MM.1S (cell line): ENCODE measurements at places on chromosomes 2 and 18.

GRCh38 chr2:226993171-226993570 lies 157.3 kb downstream of the RHBDD1 start:
- DNase-seq = no peak

DNA sequence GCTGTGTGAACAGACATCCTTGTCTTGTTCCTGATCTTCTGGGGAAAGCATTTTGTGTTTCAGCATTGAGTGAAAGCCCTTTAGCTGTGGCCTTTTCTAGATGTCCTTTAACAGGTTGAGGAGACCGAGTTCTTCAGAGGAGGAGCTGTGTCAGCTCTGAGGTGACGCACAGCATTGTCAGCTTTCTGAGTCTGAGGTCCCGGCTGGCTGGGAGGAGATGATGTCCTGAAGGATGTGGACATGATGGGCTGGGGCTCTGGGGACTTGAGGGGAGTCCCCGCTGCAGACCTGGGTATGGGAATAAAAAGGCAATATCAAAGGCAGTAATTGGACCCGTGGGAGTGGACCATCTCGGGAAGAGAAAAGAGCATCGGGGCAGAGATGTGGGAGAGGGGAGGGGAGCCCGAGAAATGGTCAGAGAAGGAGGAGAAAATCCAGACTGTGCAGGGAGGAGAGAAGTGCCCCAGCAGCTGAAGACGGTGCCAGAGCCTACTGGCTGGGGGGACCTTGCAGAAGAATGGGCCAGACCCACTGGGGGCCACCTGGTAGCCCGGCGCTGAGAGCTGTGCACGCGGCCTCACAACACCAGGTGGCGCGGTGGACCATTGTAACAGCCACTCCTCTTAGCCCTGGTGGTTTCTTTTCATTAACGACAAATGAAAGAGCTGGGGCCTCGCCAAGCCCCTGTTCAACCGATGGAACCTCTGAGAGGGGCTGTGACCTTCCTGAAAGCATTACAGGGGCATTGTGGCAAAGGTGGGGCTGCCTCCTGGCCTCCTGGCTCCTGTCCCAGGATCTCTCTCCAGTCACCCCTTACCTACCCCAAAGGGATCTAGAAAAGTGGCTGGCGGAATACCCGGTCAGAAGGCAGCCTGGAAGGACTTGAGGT lies 61.6 kb downstream of the ST3GAL5 start:
- peak; percentile 85 for DNase-seq

DNA sequence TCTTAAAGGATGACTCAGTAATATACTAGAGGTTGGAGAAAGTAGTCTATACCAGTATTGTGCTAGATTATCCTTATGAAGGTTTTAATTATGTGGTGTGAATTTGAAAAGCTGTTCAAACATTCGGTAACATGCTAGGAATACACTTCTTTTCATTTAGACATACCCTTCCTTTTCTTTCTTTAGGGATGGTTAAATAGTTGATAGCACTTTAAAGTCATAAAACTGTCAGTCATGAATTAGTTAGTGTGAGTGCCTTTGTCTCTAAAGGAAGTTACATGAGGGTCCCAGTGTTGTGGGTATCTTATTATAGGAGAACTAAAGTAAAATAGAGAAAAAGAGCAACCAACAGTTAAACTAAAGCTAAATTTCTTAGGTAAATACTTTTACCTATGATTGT lies 149.3 kb downstream of the CSRNP3 start:
- no peak for DNase-seq

- no peak for DNase-seq
These were observed 103.4 kb upstream of the SLC35G4 start for GRCh38 chr18:11505993-11506392.

- DNase-seq = no peak
These were observed 59.2 kb upstream of the SLC25A52 start for GRCh38 chr18:31819925-31820229.

GRCh38 chr2:171894612-171894947 lies 536 bp upstream of the SLC25A12 start:
- DNase-seq = no peak

DNA sequence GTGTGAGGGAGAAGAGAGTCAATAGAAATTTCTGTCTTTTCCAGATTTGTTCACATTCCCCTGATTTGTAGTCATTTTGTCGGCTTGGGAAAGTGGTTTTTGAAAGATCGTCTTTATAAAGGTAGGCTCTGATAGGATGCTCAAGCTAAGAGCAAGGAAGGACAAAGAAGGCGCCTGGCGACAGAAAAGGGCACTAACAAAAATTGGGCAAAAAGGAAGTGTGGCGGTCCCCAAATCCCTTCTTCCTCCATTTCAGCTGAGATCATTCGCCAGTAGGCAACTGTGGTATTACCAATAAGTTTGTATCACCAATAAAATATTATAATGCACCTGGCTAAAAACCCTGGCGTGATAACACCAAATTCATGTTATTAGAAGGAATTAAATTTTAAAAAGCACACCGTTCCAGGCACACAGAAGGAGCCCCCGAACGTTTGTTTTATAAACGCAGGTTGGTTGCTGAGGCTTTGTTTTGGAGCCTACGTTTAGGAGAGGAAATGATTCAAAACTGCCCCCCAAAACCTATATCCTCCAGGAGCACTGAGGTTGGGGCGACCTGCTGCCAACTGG lies 756 bp upstream of the PTPN4 start:
- DNase-seq = no peak

DNA sequence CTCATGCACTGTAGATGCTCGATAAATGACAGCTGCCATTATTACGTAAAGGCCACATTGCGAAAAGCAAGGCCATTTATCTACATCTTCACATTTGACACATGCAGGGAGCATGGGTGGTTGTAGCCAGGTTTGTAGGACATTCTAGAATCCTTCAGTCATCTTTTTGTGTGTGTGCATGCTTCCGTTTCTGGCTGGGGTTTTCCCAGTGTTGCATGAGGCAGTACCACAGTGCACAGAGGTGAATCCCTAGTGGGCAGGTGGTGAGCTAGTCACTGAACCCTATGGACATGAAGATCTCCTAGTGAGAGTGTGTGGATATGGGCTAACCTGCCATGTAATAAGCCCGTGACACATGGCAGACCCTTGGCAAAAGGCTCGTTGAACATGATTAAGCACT lies 151.8 kb upstream of the SLC14A2 start:
- no peak for DNase-seq

DNA sequence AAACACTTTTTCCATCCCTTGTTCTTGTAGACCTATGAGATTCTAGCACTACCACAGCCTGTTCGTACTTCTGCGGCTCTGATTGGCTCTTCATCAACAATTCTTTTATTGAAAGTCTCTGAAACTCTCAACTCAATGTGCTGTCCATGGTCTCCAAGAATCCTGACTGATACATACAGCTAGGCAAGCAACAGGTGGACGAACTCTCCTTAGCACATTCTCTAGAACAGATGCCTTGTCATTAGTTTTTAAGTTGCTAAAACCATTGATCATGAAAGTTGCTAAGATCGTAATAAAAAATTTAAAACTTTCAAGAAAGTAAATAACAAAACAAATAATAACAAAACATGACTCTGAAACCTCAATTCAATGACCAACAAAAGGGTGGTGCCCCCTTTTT lies 210.5 kb downstream of the EPHA4 start:
- DNase-seq = no peak

GRCh38 chr2:172725746-172726145 lies 9.9 kb upstream of the RAPGEF4 start:
- no peak for DNase-seq

DNA sequence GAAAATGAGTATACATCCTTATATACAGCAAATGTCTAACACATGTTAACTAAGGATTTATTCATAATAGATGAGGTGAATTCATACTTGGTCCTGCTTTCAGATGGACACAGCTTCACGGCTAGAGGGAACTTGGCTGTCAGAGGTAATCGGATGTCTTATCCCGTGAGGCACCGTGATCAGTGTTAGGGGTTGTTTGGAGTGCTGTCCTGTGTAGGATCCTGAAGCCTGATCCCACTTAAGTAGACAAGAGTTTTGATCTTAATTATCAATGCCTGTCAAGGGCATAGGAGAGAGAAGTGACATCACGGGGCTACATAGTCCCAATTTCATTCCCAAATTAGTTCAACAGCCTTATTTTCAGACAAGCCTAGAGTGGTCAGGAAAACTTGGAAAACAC lies 204.6 kb downstream of the RNF144A start:
- no peak for DNase-seq

- DNase-seq = no peak
These were observed 1.7 kb upstream of the MGAT5 start for GRCh38 chr2:134252092-134252750.

DNA sequence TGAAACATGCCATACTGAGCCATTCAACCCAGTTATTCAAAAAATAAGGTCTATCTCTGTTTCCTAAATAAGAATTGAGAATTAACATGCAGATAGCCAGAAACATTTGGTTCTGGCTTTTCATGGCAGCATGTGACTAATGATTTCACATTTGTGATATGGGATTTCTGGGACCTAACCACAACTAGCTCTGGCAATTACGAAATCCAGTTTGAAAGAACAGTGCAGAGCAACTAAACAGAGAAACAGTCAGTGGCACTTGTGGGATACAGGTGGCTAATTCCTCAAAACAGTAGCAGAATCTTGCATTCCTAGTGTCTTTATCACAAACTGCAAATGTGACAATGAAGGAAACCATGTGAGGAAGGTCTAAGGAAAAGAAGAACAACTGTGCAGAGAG lies 637.8 kb upstream of the CHAC2 start:
- DNase-seq = no peak

- no peak for DNase-seq
These were observed 249.9 kb downstream of the DYSF start for GRCh38 chr2:71702971-71703898.

DNA sequence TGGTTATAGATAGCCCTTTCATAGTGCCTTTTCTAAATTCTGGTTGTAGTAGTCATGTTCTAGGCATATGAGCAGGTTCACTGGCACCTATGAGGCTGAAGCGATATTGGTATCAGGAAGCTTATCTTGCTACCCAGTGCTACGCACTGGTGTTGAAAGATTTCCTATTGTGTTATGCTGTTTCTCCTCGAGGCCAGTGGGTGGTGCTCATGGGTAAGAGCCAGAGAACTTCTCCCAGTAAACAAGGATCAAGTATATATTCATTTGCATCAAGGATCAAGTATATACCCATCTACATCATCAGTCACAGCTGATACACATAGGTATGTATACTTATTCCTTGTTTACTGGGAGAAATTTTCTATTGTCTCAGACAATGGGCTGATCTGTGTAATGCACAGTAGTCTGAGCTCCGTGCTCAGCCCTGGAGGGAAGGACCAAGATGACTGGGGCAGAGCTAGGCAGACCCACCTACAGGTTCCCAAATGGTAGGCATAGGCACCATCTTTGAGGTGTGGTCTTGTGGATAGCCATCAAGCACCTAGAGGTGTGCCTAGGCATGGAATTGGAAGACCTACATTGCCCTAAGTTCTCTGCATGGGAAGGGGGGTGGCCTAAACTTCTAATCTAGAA lies 101.2 kb upstream of the GALNT13 start:
- DNase-seq = no peak

- DNase-seq = no peak
These were observed 129.6 kb downstream of the RTN4 start for GRCh38 chr2:54920660-54921059.

DNA sequence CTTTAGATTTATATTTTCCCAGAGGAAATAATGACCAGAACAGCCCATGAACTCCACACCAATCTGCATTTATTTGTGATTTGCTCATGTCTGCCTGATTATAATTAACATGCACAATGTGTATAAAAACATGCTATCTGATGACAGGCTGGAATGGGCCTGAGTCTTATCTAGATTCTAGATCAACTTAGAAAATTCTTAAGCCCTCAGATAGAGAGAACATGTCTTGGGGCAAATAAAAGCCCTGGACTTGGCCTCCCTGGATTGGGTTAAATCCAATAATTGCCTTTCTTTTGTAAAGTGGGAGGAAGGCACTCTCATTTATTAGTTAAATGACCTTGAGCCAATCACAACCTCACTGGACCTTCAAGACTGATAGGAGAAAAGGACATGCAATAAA lies 61.8 kb downstream of the EVA1A start:
- DNase-seq = no peak

GRCh38 chr18:79064228-79064627 lies 5.0 kb upstream of the ATP9B start:
- DNase-seq = no peak

- no peak for DNase-seq
These were observed 824 bp upstream of the ZNF638 start for GRCh38 chr2:71330585-71331330.

- DNase-seq = no peak
These were observed 299.3 kb downstream of the RND3 start for GRCh38 chr2:150188177-150188576.

DNA sequence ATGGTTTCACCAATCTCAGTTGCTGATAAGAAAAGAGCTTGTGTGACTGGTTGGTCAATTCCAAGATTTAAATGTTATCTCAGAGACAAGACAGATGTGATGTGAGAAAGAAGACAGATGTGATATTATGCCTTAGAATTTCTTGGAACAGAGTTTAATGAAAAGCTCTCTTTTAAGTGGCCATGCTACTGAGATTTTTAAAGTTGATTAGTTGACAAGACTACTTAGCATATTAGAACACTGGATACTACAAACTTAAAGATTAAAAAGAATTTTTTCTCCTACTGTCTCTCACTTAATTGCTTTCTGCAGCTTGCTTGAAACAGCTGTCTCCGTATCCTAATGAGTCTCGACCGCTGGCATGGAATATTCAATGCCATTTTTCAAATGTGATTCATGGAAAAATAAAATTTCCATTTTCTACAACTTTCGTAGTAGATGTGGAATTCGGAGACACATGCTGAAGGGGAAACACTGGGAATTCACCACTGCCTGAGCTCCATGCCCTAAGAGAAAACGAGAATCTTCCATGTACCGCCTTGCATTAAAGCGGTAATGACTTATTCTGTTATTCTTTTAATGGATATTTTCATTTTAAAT lies 634.2 kb upstream of the SETBP1 start:
- no peak for DNase-seq

- no peak for DNase-seq
These were observed 15.9 kb downstream of the LTBP1 start for GRCh38 chr2:32962690-32963089.

- no peak for DNase-seq
These were observed 11.6 kb downstream of the ITGA4 start for GRCh38 chr2:181468811-181469210.

GRCh38 chr18:924987-925386 lies 20.3 kb downstream of the ADCYAP1 start:
- no peak for DNase-seq

- peak; percentile 98 for DNase-seq
These were observed 40.5 kb upstream of the REL start for GRCh38 chr2:60840880-60841279.

- no peak for DNase-seq
These were observed 57.8 kb downstream of the PDK1 start for GRCh38 chr2:172613615-172614231.

- DNase-seq = peak; percentile 71
These were observed 184.7 kb upstream of the DLGAP1 start for GRCh38 chr18:4639628-4640310.

DNA sequence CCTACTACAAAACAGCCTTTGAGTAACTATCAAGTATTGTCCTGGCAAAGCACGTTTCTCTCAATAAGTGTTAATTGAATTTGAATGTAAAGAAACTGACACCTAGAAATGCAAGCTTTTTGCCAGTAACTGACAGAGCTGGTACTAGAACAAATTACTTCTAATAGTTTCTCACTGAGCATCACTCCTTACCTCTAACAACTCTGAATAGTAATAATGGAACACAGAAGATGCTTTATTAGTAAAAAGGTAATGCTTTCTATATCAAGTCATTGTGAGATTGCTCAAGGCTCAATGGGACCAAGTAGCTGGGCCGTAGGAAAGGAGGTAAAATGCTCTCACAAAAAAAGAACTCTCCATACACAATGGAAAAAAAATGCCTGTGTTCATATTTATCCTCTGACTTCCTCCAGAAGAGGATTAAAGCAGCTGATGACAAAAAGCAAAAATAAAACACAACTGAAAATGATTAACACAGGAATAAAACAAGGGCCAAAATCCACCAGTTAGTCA lies 11.8 kb downstream of the RASGRP3 start:
- DNase-seq = no peak
